Caki2 (cell line): ENCODE measurements at places on chromosomes 2 and 18.

GRCh38 chr2:230688490-230688889 lies 24.2 kb upstream of the CAB39 start:
- DNase-seq, result no peak

GRCh38 chr2:43262239-43262638 lies 35.8 kb upstream of the ZFP36L2 start:
- no peak for DNase-seq

DNA sequence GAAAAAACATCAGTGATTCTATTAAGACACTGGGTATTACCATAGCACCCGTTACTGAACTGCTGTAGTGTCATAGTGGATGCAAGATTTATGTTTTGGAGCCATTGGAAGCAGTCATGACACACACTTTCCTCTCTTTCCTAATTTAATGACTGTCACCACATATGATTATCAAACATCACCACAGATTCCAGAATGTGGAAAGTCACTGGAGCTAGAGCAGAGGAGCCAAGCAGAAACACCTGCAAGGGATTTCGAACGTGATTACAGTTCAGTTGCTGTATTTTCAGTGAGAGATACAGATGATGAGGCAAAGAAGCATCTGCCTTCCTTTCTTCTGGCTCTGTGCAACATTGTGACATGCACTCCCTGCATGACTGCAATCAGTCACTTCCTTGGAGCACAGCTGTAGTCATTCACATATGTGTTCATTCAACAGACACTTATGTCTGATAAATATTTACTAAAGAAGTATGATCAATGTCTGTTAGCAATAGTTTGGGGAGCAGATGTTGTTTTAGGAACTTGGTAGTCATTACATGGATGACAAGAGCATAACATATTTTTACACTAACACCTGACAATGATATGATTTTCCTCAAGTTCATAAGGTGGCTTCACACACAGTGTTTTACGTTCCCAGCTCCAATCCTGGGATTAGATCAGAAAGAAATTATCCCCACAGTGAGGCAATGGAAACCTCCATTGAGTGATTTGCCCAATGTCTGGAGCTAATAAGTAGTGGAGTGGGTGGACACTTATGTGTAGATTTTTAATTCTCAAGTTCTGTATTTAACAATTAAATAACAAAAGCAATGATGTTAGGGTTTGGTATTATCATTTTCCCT lies 416.6 kb downstream of the PLCL1 start:
- no peak for DNase-seq

- DNase-seq, result no peak
Measured at GRCh38 chr2:46569061-46569560, 89.7 kb downstream of the TMEM247 start.

GRCh38 chr2:219571311-219572236 lies at the start of gene OBSL1:
OBSL1 (minus strand) TSS chr2:219571539; CDS start chr2:219571232, 307 bp downstream.
- peak; percentile 74 for DNase-seq

GRCh38 chr2:200765139-200765951 lies 46.4 kb upstream of the BZW1 start:
- DNase-seq, result peak; percentile 94

DNA sequence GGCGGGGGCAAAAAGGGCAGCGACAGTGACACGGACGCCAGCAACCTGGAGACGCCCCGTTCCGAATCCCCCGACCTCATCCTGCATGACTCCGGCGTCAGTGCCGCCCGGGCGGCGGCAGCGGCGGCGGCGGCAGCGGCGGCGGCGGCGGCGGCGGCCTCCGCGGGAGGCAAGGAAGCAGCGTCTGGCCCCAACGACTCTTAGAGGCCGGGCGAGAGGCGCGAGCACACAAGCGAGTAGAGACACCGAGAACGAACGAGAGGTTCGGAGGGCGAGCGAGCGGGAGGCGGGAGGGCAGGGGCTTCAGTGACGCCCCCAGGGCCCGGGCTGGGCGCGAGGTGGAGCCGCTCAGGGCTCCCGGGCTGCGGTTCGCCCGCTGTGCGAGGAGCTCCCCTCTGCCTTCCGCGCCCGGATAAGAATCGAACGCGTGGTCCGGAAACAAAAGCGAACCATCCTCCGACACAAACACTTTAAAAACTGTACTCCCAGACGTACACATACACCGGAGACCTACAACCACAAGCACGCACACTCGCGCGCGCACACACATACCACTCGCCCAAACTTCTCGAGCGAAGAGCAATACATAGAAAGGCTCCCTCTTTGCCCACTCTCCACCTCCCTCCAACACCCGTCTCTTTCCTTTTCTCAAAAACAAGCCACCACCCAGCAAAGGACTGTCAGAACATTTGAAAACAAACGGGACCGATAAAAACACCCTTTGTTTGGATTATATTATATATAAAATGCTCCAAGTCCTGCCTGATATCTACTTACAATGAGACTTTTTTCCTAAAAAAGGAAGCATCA lies 2.8 kb downstream of the SP9 start:
- DNase-seq, result no peak

DNA sequence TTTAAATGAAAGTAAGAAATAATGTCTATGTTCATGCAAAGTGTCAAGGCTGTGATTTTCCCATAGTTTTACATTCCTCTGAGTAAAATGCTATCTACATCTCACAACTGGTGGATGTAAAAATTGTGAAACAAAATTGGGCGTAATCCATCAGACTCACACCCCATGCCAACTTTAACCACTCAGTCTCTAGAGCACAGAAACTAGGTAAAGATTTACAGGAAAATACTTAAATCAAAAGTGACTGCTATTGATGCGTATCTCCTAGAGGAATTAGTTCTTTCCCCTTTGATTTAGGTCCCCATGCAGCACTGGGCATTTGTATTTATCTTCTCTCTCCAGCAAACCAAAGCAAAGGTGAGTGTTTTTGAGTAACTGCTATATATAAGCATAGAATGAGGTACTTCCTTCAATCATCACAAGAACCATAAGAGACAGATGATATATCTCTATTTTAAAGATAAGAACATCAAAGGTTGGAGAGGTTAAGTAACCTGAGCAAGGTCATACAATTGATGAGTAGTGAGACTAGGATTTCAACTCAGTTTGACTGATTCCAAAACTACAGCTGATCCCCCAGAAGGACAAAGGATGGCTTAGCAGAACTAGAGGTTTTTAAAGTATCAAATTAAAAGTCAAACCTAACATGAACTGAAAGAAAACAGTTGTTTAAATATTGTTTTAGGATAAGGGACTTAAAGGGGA lies 594.0 kb upstream of the ACVR2A start:
- DNase-seq, result no peak
